ENCODE measurements at places on chromosomes 1 and 21.

- H3K4me1 ChIP-seq = no peaks in the 10 kb centered on the region
- peaks cover 2% of the 10 kb centered on the region for H3K36me3 ChIP-seq
- DNase-seq = peak; percentile 38
- peaks cover 91% of the 10 kb centered on the region for H3K27me3 ChIP-seq
- H3K4me3 ChIP-seq = no peak overlapping the region
- H3K27ac ChIP-seq = no peak overlapping the region
Measured at GRCh38 chr1:202692959-202693555, 17.2 kb downstream of the SYT2 start.

DNA sequence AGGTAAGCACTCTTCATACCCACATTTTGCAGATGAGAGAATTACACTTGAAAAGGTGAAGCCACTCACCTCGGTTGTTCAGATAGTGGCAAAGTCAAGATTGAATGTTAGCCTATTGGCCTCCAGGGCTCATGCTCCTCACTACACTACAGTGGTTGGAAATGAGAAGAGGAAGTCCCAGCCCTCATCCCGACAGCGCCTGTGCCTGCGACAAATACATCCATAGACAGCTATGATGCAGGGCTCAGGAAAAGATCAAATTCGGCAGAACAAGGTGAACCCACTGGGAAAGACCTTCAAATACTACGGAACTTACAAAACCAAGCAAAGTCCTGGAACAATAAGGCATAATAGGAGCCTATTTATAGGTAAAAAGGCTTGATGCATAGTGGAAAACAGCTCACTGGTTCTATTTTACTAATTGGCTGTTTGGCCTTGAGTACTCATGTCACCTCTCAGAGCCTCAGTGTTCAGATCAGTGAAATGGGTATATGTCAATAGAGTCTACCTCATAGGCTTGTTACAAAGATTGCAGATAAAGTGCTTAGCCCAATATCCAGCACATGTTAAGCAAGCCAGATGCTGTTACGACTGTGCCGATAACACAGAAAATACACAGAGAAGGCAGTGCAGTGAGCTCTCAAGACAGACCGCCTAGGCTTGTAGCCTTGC lies 3.5 kb downstream of the SPOCD1 start:
- DNase-seq = no peak
- H3K36me3 ChIP-seq = peaks cover 4% of the 10 kb centered on the region
- H3K4me1 ChIP-seq = peaks cover 13% of the 10 kb centered on the region
- H3K27ac ChIP-seq = no peak overlapping the region
- no peaks in the 10 kb centered on the region for H3K27me3 ChIP-seq
- no peak overlapping the region for H3K4me3 ChIP-seq

GRCh38 chr1:239308701-239309333 lies 77.6 kb upstream of the CHRM3 start:
- no peaks in the 10 kb centered on the region for H3K36me3 ChIP-seq
- H3K27me3 ChIP-seq = no peaks in the 10 kb centered on the region
- no peak overlapping the region for H3K4me3 ChIP-seq
- no peaks in the 10 kb centered on the region for H3K4me1 ChIP-seq
- no peak overlapping the region for H3K27ac ChIP-seq

DNA sequence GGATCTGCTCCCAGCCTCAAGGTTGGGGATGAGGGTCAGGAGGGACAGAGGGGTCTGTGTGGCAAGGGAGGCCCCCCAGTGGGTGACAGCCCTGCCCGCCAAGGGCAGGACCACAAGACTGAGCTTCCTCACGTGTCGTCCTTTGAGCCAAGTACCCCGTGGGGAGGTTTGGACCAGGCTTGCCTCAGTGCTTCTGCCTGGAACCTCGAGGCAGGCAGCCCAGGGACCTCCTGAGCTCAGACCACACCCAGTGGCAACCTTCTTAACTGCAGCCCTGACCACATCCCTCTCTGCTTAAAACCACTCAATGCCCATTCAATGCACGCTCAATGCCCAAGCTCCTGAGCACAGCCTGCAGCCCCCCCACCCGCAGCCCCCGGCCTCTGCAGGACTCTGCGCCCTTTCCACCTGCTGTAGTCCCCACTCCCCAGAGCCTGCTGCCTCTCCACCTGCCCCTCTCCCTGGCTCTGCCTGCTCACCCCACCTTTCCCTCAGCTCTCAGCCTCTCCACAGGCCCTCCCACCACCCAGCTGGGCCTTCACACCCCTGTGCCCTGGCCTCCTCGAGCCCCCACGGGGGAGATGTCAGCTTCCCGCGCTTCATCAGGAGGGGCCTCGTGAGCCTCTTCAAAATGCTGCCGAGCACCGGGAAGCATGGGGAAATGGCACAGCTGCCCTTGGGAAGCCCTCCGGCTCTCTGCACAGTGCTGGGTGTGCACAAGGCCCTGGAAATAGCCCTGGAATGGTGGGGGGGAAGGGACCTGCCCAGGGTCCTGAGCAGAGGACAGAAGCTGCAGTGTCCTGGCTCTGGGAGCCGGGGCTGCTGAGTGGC lies 129.3 kb upstream of the VAMP3 start:
- no peak overlapping the region for H3K27ac ChIP-seq
- no peak for DNase-seq
- H3K4me1 ChIP-seq = no peaks in the 10 kb centered on the region
- H3K36me3 ChIP-seq = no peaks in the 10 kb centered on the region

- no peak overlapping the region for H3K27ac ChIP-seq
- no peaks in the 10 kb centered on the region for H3K27me3 ChIP-seq
- DNase-seq = no peak
Measured at GRCh38 chr1:173573596-173573995, 29.3 kb downstream of the SLC9C2 start.

- H3K27me3 ChIP-seq = peaks cover 33% of the 10 kb centered on the region
- no peak overlapping the region for H3K27ac ChIP-seq
- no peak overlapping the region for H3K4me3 ChIP-seq
- no peaks in the 10 kb centered on the region for H3K36me3 ChIP-seq
Measured at GRCh38 chr1:90753556-90753955, 36.5 kb upstream of the BARHL2 start.

- DNase-seq = no peak
- peaks cover 30% of the 10 kb centered on the region for H3K36me3 ChIP-seq
- H3K4me3 ChIP-seq = no peak overlapping the region
- H3K4me1 ChIP-seq = no peaks in the 10 kb centered on the region
Measured at GRCh38 chr1:21741206-21741605, 41.7 kb downstream of the USP48 start.

- no peak overlapping the region for H3K4me3 ChIP-seq
- no peak for DNase-seq
- no peaks in the 10 kb centered on the region for H3K36me3 ChIP-seq
- peaks cover 11% of the 10 kb centered on the region for H3K4me1 ChIP-seq
- no peaks in the 10 kb centered on the region for H3K27me3 ChIP-seq
Measured at GRCh38 chr1:49424782-49425181, 599.0 kb downstream of the AGBL4 start.

- no peak overlapping the region for H3K4me3 ChIP-seq
- peaks cover 5% of the 10 kb centered on the region for H3K36me3 ChIP-seq
- peaks cover 16% of the 10 kb centered on the region for H3K4me1 ChIP-seq
- peak overlapping the region; percentile 41 for H3K27ac ChIP-seq
- peaks cover 44% of the 10 kb centered on the region for H3K27me3 ChIP-seq
- DNase-seq = no peak
Measured at GRCh38 chr21:45818276-45818903, 163.2 kb upstream of the COL6A1 start.

GRCh38 chr1:6935361-6935883 lies 150.2 kb downstream of the CAMTA1 start:
- H3K27me3 ChIP-seq = peaks cover 31% of the 10 kb centered on the region
- no peak overlapping the region for H3K4me3 ChIP-seq

DNA sequence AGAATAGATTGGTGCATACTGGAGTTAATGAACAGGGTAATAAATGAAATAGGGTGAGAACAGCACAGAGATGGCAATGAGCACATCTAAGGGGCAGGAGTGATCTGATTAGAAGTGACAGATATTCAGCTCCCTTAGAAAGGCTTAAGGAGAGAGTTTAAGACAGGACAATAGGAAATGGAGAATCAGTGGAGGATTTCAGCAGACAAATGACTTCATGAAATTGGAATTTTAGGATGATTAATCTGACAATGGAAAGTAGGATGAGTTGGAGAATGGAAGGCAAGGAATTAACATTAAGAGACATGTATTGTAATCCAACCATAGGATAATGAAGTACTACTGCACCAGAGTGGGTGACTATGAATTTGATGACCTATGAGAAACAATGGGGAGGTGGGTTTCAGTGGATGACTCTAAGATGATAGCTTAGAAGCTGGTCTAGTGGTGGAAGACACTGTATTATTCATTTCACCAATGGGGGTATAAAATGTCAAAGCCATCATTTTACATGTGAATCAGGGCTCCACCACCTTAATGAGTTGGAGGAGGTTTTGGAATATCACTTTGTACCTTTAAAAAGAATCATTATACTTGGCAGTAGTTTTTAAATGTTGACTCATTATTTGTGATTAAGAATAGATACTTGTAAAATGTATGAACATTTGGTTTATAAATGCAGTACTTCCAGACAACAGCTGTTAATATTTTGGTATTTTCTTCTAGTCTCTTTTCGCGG lies 139.1 kb downstream of the PLA2G4A start:
- DNase-seq = no peak
- no peaks in the 10 kb centered on the region for H3K27me3 ChIP-seq
- H3K27ac ChIP-seq = no peak overlapping the region
- H3K36me3 ChIP-seq = no peaks in the 10 kb centered on the region
- H3K4me1 ChIP-seq = no peaks in the 10 kb centered on the region
- H3K4me3 ChIP-seq = no peak overlapping the region

DNA sequence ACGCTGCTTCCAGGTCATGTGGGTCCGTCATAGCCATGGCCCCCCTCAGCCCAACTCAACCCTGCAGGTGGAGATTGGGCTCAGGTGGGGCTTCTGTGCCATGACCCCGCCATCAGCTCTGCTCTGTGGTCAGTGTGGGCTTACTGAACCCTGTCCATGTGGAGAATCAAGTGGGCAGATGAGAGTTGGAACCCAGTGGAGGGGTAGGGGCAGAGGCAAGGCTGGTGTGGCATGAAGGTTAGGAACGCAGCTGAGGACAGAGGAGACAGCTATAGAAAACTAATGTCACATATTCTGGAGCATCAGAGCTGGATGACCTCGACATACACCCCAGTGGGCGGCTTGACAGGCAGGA lies 355.9 kb downstream of the PTPRU start:
- H3K4me1 ChIP-seq = no peaks in the 10 kb centered on the region
- no peaks in the 10 kb centered on the region for H3K36me3 ChIP-seq
- H3K27ac ChIP-seq = no peak overlapping the region
- H3K4me3 ChIP-seq = no peak overlapping the region

Measured in central memory CD8-positive, alpha-beta T cell (primary cell).